ENCODE measurements at places on chromosomes 7 and 10.

GRCh38 chr7:157496416-157497275, 159.8 kb downstream of the DNAJB6 start:
- DNase-seq, result no peak

- no peak for DNase-seq
Observed at GRCh38 chr10:95745501-95745900, 10.5 kb upstream of the ENTPD1 start.

DNA sequence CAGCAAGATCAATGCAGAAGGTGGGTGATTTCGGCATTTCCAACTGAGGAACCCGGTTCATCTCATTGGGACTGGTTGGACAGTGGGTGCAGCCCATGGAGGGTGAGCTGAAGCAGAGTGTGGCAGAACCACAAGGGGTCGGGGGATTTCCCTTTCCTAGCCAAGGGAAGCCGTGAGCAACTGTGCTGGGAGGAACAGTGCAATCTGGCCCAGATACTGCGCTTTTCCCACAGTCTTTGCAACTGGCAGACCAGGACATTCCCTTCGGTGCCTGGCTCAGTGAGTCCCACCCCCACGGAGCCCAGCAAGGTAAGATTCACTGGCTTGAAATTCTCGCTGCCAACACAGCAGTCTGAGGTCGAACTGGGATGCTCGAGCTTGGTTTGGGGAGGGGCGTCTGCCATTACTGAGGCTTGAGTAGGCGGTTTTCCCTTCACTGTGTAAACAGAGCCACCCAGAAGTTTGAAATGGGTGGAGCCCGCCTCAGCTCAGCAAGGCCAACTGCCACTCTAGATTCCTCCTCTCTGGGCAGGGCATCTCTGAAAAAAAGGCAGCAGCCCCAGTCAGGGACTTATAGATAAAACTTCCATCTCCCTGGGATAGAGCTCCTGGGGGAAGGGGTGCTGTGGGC, 58.6 kb upstream of the SLC26A5 start:
- no peak for DNase-seq

GRCh38 chr7:120837599-120837998, 20.3 kb downstream of the TSPAN12 start:
- no peak for DNase-seq

- no peak for DNase-seq
Observed at GRCh38 chr7:77537136-77537777, at the start of gene PTPN12. PTPN12 (plus strand) TSS chr7:77537295; CDS start chr7:77537547, 252 bp downstream.

- no peak for DNase-seq
Observed at GRCh38 chr7:108609643-108610042, 40.0 kb downstream of the DNAJB9 start.

GRCh38 chr7:116512520-116513188, 12.2 kb upstream of the CAV1 start:
- no peak for DNase-seq

DNA sequence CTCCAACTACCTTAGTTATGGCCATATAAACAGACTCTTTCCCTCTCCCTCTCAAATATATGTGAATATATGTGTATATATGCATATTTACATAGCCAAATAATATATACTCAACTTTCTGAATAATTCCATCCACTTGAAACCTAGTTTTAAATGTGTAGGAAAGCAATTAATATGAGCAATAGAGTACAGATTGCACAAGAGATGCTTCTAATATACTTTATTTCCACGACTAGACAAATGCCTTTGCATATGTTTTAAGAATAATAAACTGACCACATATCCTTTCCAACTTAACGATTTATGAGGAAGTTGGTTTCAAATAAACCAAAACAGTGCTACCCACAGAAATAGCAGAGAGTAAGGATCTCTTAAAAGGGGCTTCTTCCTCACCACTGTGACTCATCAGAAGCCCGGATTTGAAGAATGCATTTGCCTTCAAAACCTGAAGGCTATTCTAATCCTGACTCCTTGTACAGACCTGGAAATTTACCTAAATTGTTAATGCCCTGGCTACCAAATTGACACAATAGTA, 266.3 kb downstream of the AHR start:
- DNase-seq, result no peak
